Left cardiac atrium (tissue), 4 donors: ENCODE measurements at places on chromosomes 7 and 10. TPM values are rescaled to one million over a fixed set of nuclear protein-coding genes. Genes with fewer than 3 reads are reported as not detected.

Gene OPALIN
- total RNA-seq: not detected

DNA sequence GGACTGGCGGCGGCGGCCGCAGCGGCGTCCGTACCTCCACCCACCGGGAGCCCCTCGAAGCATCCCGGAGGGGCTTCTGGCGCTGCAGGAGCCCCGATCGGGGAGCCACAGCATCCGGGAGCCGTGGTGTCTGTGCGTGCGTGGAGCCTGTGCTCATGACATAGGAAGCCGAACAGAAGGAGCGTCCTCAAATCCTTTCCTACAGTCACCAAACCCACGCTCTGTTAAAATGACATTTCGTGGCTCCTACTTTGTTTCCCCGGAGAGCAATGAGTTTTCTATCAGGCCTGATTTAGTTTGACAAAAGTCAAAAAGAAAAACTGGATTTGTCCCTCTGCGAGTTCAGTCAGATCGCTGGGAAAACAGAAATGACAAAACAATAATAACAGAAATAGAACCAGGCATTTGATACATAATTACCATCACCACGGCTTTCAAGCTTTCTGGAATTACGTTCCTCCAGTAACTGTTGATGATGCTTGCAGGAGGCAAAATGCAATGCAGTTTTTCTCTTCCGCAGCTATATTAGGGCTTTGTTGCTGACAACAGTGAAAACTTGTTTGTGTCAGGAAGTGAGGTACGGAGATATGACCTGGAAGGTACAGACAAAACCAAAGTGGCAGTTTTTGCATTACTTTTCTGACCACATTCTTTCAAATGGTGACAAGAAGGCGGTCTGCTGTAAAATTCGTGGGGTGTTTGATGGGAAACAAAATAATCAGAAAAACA lies 219.3 kb upstream of the MKLN1 start:
- DNase-seq: no peak

- DNase-seq: peak; percentile 50
Measured at GRCh38 chr7:2120251-2120660, 112.5 kb downstream of the MAD1L1 start.

GRCh38 chr10:61918140-61918539 lies 16.6 kb downstream of the ARID5B start:
- no peak for DNase-seq

DNA sequence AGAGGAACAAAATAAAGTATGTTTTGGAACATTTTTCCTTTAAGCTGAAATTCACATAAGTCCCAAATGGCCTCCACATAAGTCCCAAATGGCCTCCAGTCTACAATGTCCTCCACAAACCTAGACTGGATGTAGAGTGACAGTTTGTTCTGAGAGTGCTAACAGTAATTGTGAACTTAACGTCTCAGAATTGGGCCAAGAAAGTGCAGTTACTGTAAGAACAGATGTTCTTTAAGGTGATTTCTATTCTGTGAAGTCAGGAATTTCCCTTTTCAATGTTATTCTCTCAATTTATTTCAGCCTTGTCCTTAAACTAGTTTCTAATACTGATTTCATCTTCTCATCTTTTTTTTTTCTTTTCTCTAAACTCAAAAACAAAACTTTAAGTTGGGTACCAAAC lies 188.7 kb upstream of the SEMA3E start:
- no peak for DNase-seq

- DNase-seq: no peak
Measured at GRCh38 chr7:155354371-155355048, 56.8 kb downstream of the INSIG1 start.

DNA sequence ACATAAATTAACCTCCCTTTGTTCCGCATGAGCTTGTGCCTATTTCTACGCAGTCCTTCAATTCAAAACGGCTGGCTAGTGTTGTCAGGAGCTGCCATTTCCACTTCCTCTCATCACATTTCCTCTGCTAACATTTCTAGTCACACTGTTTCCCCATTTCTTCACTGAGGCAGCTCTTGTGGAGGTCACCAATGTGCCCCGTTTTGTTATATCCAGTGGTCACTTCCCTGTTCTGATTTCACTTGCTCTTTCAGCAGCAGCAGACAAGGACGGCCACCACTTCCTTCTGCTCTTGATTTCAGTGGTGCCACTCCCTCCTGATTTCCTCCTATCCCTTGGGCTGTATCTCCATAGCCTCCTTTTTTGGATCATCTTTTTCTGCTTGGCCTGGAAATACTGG lies 64.8 kb upstream of the SEC61G start:
- DNase-seq: no peak

Gene AOAH
- 2.7 TPM for total RNA-seq

DNA sequence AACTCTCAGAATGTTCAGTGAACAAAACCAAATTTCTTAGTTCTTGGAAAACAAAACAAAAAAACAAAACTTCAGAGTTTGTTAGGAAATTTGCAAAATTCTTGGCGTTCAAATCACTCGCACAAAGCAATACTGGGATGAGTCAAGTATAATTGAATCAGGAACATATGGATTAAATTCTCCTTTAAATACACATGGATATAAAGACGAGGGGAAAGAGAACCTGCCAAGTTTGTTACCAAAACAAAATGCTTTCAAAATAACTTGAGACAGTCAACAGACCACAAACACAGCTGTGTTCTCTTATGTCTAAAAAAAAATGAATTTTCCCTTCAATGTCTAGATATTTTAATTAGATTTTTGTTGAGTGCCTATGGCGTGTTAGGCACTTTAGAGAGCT lies 93.5 kb upstream of the MPP7 start:
- DNase-seq: no peak

GRCh38 chr10:101814466-101815071 lies 3.7 kb downstream of the OGA start:
- DNase-seq: no peak

- DNase-seq: no peak
Measured at GRCh38 chr7:157617401-157617800, 280.6 kb downstream of the DNAJB6 start.
